Activated naive CD4-positive, alpha-beta T cell treated with anti-CD3 and anti-CD28 coated beads, Interleukin-2, amount 10 ng/mL, durations not matched to agents 7 days and 5 days (primary cell): ENCODE measurements at places on chromosomes 3 and 15.

GRCh38 chr15:63880744-63881143, 47.0 kb upstream of the HERC1 start:
- DNase-seq, result no peak

DNA sequence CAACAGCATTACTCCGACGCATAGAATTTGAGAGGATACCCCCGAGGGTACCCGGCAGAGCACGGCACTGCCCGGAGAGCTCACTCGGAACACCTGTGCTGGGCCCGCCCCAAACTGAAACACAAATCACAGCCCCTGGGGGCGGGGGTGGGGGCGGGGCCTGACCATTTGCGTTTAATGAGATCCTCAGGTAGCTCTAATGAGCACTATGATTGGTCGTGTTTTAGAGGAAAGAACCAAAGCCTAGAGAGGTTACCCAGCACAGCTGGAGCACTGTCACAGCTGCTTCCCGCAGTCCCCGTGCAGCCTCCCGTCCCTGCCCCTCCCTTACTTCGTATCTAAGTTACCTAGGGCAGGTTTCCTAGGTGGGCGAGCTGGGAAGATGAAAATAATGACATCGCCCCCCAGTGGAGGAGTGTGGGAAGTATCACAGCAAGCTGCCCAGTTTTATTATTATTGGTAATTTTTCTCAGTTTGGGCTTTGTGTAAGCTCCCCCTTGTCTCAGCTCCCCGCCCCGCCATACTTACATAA, 187.1 kb downstream of the PDE8A start:
- DNase-seq, result peak; percentile 52

- no peak for DNase-seq
Observed at GRCh38 chr15:66899555-66900350, 165.6 kb upstream of the SMAD3 start.

GRCh38 chr15:95044745-95045417, 813.5 kb downstream of the MCTP2 start:
- no peak for DNase-seq

DNA sequence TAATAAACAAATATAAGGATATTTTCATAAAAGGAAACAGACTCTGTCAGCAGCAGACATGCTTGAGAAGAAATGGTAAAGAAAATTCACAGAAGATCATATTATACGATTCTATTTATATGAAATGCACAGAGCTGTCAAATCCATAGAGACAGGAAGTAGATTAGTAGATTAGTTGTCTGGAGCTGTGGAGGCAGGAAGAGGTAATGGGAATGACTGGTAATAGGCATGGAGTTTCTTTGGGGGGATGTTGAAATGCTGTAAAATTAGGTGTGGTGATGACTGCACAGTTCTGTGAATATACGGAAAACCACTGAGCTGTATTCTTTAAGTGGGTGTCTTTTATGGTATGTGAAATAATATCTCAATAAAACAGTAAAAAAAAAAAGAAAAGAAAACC, 35.3 kb downstream of the CEP152 start:
- DNase-seq, result no peak

GRCh38 chr3:146640361-146640760, 35.2 kb upstream of the PLSCR5 start:
- DNase-seq, result no peak

DNA sequence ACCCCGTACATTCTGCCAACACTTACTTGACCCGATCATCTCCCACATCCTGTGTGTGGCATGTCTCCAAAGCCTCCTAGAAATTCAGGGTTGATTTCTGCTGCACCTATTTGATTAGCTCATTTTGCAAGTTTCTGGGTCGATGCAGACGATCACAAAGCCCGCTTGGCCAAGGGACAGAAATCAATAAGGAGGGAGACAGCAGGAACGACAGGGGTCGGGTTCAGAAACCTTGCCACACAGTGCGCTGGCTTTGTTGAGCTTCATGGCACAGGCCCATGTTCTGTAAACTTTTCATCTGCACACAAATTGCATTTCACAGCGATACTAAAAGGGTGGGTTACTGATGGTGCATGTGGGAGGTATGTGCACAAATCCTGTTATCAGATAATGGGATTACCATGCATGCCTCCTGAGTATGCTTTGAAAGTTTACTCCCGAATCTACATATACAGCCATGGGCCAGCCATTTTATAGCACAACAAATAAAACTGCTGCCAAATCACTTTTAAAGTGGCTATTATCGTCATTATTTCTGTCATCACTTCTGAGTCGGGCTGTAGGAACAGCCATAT, 95.9 kb upstream of the ATP11B start:
- DNase-seq, result no peak

GRCh38 chr15:97806766-97807165, 153.7 kb upstream of the ARRDC4 start:
- no peak for DNase-seq
